ENCODE measurements at places on chromosomes 1 and 21.

DNA sequence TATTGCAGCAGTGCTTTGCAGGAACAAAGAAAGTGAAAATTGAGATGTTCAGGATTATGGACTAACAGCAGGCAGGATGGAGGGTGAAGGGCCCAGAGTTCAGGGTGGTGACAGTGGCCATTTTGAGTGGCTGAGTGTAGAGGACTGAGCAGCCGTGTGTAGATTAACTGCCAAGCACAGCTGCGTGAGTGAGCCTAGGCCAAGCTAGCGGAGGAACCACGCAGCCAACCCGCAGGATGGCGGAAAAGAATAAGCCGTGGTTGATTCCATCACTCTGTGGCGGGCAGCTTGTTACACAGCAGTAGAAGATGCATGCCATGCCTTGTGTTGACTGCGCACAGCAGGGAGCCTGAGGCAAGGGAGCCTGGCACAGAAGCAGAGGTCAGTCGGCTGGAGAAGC lies 102.5 kb upstream of the KIF26B start:
- DNase-seq, result no peak

GRCh38 chr1:232751393-232752140 lies 53.6 kb upstream of the MAP10 start:
- no peak for DNase-seq

GRCh38 chr21:16194095-16194787 lies 464.5 kb downstream of the USP25 start:
- DNase-seq, result no peak

DNA sequence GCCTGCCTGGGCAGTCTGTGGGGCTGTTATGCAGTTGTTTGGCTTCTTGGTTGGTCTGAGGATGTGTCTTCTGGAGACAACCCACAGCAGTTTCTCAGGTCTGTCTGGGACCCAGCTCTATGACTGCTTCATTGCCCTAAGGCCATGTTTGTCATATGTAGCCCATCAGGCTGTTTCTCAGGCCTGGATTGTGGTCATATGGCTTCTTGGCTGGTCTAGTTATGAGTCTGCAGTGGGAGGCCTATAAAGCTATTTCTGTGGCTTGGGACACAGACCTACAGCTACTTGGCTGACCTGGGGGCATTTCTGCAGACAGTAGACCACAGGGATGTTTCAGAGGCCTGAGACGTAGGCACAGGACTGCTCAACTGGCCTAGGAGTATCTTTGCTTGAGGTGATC lies 41.5 kb downstream of the CHIA start:
- DNase-seq, result no peak

DNA sequence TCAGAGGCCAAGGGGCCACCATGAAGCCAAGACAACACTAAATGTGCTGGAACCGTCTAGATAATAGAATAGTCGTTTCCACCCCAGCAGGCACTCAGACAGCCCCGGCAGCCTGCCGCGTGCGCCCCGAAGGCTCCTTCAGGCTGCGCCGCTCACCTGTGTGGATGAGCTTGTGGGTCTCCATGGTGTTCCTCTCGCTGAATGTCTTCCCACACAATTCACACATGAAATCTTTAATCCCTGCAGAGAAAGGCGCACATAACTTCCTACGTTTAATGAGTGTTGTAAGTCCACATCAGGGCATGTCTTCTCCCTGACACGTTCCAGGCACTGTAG lies 43.7 kb upstream of the RIPK4 start:
- no peak for DNase-seq

- DNase-seq, result no peak
Observed at GRCh38 chr1:109845658-109846057, 65.0 kb upstream of the CSF1 start.

DNA sequence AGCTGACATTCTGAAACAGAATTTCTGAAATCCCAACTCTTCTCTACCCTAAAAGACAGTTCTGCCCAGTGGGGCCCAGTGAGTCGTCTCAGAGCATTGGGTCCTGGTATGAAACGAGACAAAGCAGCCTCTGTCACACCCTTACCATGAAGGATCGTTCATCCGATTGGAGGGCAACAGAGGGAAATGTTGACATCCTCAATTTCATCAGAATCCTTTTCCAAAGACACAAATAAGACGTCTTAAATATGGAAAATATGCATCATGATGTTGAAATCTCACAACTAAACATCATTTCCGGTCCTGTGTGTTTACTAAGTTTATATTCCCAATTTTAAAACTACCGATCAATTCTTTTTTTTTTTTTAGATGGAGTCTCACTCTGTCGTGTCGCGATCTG lies 112.1 kb upstream of the SLC45A1 start:
- DNase-seq, result no peak

DNA sequence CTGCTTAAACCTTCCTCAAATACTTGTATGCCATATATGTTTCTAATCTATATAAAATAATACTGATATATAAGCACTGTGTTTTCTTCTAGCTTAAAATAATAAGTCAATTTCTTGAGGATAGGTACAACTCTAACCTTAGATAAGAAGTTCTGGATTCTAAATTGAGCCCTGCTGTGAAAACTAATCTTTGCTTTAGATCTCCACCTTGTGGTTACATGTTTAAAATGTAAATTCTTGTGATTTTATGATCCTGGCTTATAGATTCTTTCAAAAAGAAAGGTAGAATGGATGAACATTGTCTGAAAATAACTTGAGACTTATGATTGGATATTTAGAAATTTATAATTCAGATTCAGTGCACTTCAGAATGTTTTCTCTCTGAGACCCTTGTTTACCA lies 38.9 kb upstream of the HMCN1 start:
- DNase-seq, result no peak

Data from activated naive CD4-positive, alpha-beta T cell treated with anti-CD3 and anti-CD28 coated beads, Interleukin-2, amount 50 U/mL, for 16 hours (primary cell).